Left renal pelvis (tissue), 4 donors: ENCODE measurements at places on chromosomes 3 and 15.

GRCh38 chr3:133989936-133990702, 39.6 kb downstream of the SLCO2A1 start:
- no peak for DNase-seq

GRCh38 chr3:173865900-173866498, 468.5 kb downstream of the NLGN1 start:
- DNase-seq = no peak

GRCh38 chr3:13424141-13424844, 4.2 kb upstream of the NUP210 start:
- no peak for DNase-seq

DNA sequence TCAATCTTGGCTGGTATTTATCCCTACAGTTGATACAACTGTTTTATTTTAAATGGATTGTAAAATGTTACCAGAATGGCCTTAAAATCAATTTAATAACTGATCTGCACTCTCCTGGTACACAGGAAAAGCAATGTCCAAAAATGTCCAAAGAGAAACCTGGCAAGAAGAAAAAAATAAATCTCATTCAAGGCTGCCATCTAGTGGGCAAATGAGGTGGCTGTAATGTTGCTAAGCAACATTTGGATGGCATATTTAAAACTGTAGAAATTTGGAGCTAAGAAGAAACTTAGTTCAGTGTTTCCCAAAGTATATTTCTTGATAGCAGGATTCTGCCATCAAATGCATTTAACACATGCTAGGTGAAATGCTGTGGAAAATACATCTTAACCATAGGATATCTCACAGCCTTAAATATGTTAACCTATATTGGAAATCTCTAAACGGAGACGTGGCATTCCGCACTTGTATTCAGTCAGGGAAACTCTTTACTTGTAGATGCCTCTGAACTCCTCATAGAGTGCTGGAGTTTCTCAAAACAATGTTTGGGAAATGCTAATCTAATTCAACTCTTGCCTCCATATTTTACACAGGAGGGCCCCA, 216.8 kb downstream of the ERC2 start:
- DNase-seq = peak; percentile 55

DNA sequence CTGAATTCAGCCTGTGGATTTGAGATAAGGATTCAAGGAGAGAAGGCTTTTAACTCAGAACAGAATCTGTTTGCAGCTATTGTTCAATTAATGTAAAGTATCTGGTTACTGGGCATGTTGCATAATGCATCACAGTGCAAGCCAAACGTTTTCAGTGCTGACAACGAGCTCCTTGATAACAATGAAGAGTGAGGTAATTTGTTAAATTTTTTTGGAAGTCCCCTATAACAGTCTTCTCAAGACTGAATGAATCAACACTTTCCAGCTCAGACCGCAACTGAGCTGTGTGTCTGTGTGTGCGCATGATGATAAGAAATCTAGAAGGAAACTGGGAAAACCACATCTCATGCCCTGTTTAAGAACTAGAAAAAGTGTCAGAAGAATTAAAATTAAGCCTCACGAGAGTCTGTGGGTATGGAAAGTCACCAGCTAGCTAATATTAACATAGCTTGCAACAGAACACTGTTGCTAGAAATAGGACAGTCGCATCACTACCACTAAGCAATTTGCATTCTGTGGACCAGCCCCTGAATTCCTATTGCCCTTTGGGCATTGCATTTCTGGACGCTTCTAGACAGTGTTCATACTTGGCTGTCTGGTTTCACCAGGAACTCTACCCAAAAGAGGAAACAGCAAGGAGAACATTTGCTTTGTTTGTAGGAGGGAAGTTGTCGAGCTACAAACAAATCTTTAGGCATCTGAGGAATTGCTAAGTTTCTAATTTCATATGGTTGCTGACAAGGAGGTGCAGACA, 43.7 kb upstream of the ATP2C1 start:
- DNase-seq = no peak

DNA sequence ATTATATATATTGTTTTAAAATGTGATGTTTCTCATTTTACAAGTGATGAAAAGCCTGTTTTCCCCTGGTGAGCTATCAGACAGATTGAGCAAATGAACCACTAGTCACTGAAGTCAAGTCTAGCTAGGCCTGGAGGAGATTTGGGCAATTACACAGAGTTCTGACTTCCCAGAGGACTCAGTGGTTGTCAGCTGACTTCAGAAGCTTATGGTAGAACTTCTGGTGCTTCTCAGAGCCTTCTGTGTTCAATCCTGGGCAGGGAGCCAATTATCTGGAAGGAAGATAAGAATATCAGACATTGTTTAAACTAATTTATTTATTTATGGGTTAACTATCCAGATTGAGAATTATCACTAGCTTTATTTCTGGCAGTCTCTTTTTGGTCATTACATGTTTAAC, 37.7 kb upstream of the NAALADL2 start:
- DNase-seq = no peak

GRCh38 chr15:77025083-77025901, 30.4 kb downstream of the PSTPIP1 start:
- DNase-seq = no peak

DNA sequence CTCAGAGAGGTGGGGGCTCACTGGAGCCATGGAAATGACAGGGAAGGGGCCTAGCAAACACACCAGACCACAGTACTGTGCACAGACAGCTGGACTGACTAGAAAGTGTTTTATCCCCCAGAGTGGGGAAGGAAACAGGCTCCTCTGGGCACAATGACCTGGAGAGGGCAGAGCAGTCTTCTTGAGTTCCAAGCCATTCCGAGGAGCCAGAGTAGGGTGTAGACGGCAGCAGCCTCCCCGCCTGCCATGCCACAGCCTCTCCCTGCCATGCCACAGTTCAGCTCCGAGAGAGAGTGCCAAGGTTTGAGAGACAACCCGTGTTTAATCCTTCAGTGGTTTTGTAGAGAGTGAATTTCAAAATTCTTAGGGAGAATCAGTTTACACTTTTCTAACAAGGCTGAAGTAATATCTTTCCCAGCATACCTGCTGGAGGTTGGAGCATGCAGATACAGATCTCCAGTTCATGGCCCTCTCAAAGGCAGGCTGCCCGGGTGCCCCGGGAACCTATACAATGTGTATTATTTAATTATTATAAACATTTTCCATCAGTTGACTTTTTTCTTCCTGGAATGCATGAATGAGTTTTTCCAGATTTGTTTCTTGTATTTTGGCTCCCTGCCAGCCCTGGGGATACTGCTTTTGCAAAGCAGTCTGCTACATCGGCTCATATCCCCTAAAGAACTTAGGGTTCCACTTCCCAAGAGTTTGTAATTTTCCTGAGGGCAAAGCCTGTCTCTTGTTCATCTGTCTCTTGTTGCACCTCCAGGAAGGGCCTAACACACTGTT, 3.2 kb downstream of the PODXL2 start:
- no peak for DNase-seq

GRCh38 chr3:100047455-100048141, 66.7 kb downstream of the FILIP1L start:
- no peak for DNase-seq

DNA sequence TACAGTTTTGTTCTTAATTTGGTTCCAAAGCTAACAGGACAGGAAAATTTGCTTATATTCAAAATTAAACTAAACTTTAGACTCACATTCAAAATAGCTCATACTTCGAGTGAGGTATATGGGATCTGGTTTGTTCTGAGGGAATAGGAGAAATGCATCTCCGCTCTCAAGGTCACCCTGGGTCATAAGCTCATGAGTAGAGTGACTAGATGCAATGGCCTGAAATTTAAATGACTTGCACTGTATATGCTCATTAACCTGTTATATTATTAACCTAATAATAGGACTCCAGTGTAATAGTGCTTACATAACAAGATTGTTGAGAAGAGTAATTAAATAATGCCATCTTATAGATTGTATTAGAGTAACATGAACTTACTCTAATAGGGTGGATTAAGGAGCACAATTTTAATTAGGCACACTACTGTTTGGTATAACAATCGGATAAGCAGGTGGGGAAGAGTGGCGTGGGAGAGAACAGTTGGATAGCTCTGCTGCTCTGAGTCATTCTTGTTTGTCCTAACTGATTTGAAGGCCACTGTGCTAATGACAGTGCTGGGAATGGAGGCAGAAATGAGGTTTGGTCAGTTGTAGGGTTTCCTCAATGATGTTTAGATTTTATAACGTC, 5.2 kb downstream of the NKTR start:
- DNase-seq = no peak

GRCh38 chr3:171643033-171643432, 167.2 kb downstream of the PLD1 start:
- no peak for DNase-seq

GRCh38 chr3:36416599-36416998, 36.3 kb downstream of the STAC start:
- DNase-seq = no peak

DNA sequence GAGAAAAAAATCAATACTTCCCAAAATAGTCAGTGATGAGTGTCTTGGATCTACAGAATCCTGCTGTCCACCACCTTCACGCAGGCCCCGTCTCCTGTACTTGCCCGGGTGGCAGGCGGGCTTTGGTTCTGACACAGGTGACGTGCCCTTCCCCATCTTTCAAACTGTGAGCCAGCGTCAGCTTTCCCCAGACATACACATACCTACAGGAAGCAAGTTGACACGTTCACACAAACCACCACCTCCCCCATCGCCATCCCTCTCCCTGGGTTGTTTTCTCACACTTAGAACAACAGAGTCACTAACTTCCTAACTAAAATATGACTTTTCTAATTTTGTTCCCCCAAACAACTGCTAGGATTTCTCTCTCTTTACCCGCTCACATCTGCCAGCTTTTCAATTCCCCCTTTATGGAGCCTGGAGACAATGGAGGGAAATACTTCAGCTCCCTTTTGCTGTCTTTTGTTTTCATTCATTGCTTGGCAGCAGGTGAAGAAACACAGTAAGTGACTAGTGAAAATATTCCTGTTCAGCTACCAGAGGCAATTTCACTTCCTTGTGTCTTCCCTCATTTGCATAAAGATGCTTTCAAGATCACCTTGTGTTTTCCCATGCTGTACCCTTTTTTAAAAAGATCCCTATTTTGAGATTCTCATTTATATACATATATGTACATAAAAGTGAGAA, 248.3 kb downstream of the SLCO3A1 start:
- DNase-seq = no peak

DNA sequence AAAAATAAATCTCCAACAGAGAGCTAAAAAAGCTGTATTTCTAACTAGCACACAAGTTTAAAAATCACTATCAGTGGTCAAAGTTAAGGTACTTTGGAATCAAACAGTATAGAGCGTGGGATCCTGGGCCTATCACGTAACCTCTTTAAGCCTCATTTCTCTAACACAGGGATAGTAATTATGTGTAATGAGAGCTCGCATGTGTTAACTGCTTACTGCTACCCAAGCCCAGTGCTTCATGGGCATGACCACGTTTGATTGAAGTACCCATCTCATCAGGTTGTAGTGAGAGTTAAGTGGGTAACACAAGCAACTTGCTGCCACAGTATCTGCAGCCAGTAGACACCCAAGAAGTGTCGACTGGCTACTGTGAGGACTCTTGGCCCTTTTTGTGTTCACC, 28.2 kb upstream of the NOX5 start:
- DNase-seq = no peak

- DNase-seq = no peak
Measured at GRCh38 chr3:65728138-65728537, 310.6 kb downstream of the MAGI1 start.

- no peak for DNase-seq
Measured at GRCh38 chr3:123475786-123476185, 26.9 kb upstream of the ADCY5 start.

- DNase-seq = no peak
Measured at GRCh38 chr3:58260733-58261132, 23.1 kb downstream of the ABHD6 start.

GRCh38 chr3:135887220-135887619, 78.3 kb upstream of the PPP2R3A start:
- no peak for DNase-seq

DNA sequence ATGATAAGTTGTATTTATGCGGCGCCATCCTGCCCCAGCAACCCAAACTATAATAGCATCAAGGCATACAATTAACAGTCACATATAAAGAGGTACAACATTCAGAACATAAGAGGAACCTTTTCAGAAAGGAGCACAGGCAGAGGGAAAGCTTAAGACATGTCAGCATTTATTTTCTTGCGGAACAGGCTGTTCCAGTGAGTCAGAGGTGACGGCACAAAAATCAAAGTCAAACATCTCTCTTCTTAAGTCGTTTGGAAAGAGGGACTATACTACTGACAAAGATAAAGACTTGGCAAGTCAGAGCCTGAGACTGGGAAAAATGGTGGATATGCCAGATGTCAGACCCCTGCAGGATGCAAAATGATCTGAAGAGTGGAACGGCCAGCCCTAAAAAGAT, 128.4 kb downstream of the CTNNB1 start:
- DNase-seq = no peak

DNA sequence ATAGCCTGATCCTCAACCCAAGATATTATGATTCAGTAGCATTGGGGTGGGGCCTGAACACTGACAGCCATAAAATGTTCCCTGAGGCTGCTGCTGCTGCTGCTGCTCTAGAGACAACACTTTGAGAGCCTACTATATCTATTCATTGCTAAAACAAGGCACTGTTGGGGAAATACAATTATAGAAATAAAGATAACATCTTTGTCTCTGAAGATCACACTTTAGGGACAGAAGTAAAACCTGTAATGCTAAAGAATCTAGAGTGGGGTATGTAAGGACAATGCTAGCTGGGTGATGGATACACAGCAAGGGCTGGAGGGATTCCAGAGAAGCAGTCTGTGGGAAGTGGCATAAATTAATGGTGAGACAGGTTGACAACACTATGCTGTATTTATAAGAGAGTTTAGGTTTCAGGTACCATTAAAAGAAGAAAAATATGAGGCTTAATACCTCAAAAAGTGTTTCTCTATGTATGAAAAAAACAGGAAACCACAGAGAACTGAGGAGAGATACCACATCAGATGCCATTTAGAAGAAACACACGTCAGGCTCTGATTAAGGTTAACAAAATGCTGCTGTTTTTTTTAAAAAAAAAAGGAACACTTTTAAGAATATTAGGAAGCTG, 115.9 kb downstream of the CBLB start:
- DNase-seq = no peak

DNA sequence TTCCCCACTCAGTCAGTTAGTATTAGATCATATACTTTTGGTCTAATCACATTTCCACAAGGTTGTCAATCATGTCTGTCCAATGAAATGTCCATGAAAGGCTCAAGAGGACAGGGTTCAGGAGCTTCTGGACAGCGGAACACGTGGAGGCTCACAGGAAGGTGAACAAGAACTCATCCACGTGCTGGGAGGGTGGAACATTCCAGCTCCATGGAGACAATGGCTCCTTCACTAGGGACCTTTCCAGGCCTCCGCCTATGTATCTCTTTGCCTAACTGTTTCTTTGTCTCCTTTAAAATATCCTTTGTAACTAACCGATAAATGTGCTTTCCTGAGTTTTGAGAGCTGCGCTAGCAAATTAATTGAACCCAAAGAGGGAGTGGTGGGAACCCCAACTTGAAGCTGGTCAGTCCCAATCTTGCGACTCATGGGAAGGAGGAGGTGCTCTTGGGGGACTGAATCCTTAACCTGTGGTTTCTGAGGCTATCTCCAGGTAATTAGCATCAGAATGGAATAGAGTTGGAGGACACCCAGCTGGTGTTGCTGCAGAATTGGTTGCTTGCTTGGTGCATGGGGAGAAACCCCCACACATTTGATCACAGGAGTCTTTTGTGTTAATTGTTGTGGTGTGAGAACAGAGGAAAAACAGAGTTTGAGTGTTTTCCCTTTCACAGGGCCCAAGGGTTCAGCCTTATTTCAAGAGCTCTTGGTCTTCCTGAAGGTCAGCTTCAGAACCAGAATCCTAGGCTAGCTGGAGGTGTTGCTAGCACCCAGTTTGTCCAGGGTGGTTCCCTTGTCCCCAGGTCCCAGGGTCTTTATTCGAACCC, 3.0 kb upstream of the TKT start:
- DNase-seq = no peak
